ENCODE measurements at places on chromosomes 3 and 15.

DNA sequence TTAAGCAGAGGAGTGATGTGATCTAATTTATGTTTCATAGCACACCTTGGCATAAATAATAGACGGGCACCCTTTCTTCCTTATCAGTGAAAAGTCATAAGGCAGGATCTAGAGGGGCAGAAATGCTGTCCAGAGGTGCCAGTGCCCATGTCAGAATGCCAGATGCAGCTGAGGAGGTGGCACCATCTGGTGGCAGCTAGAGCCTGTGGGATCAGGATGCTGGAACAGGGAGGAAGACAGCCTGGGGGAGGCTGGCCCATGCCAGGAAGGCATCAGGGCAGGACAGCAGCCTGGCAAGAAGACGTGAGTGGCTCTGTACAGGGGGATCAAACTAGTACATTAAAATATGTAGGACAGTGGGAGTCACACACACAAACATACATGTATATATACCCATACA, 16.5 kb downstream of the MYH15 start:
- DNase-seq: no peak

DNA sequence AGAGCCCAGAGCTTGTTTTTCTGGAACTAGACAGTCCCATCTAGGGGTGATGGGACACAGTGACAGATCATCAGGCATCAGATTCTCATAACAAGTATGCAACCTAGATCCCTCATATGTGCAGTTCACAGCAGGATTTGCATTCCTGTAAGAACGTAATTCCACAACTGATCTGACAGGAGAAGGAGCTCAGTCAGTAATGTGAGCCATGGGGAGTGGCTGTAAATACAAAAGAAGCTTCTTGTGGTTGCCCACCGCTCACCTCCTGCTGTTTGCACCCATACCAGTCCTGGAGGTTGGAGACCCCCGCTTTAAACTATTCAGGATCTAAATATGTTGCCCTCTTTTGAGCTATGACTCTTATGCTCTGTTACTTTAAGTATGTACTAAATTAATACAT, 167.3 kb downstream of the ALCAM start:
- DNase-seq: no peak

DNA sequence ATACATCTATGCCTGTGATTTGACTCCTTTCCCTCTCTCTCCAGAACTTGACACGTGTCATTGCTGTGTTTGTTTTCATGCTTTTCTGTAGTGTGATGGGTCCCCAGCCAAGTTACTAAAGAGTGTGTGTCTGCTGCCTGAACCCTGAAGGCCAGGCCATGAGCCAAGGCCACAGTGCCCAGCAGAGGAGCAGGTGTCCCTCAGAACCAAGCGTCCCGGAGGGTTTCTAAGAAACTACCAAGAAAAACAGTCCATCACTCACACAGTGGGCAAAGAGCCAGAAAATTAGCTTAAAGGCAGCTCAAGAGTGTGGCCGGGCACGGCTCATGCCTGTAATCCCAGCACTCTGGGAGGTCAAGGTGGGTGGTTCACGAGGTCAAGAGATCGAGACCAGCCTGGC, 35.2 kb downstream of the FBXO45 start:
- no peak for DNase-seq

- DNase-seq: no peak
Observed at GRCh38 chr3:196643761-196644160, 4.3 kb downstream of the NRROS start.

GRCh38 chr3:118778201-118778600, 256.4 kb downstream of the IGSF11 start:
- no peak for DNase-seq

GRCh38 chr3:134754768-134755559, 40.1 kb upstream of the EPHB1 start:
- no peak for DNase-seq

DNA sequence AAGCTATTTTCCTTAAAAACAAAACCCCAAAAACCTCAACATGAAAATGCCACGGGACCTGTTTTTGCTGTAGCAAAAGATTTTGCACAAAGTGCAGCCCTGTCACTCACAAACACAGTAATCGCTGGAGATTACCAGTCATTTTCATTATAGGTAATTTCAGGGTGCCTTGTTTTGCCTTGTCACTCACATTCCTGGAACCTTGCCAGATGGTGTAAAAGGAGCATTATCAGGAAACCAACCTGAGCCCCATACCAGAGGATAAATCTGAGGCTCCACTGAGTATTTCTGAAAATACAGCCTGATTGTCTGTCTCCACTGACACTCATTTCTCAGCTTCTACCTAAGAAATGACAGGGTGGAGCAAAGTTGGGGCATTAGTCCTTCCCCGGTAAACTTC, 791.3 kb upstream of the LMCD1 start:
- no peak for DNase-seq

DNA sequence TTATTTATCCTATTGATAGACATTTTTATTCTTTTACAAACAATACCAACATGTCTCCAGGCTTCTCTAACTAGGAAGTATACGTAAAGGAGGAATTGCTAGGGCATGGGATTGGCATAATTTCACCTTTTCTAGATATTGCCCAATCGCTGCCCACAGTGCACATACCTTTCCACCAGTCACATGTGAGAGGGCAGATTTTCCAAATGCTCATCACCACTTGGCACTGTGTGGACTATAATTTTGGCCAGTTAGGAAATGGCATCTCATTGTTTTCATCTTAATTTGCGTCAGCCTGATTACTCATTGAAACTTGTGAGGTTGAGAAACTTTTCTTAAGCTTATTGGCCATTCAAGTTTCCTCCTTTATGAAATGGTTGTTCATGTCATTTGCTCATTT, 57.4 kb upstream of the POLR2M start:
- DNase-seq: no peak

GRCh38 chr3:11716573-11717290, 73.0 kb upstream of the VGLL4 start:
- DNase-seq: no peak

GRCh38 chr3:79960594-79960993, 192.8 kb upstream of the ROBO1 start:
- DNase-seq: no peak

- DNase-seq: peak; percentile 22
Observed at GRCh38 chr15:74392451-74392830, 25.0 kb upstream of the CYP11A1 start.

GRCh38 chr3:31399271-31399670, 133.5 kb upstream of the STT3B start:
- no peak for DNase-seq

GRCh38 chr15:80803580-80804525, 24.7 kb downstream of the CEMIP start:
- DNase-seq: no peak

GRCh38 chr3:183497313-183497712, 58.2 kb downstream of the KLHL6 start:
- DNase-seq: no peak

DNA sequence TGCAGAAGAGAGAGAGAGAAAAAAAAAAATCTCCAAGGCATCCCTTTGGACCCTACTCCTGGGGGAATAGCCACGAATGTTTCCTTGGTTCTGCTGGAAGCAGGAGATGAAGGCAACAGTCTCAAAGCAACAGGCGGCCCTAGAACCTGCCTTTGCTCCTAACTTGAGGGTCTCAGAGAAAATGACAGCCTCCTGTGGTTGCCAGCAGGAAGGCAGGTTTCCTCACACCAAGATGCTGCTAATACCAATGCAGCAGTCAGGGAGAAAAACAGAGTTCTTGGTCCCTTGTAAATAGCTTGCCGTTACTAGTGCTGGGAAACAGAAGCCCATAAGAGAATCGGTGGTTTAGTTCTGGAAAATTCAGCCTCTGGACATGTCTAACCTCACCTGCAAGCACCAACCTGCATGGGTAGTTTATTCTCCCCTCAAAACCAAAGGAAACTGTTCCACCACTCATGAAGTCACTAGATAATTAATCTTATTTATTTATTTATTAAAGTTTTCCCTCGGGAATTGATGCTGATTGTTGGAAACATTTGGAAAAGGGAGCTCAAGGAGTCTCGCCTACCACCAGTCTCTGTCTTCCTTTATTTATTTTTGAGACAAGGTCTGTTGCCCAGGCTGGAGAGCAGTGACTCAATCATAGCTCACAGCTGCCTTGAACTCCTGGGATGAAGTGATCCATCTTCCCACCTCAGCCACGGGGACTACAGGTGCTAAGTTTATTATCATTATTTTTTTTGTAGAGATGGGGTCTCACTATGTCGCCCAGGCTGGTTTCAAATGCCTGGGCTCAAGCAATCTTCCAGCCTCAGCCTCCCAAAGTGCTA, 883 bp upstream of the FRMD4B start:
- no peak for DNase-seq

DNA sequence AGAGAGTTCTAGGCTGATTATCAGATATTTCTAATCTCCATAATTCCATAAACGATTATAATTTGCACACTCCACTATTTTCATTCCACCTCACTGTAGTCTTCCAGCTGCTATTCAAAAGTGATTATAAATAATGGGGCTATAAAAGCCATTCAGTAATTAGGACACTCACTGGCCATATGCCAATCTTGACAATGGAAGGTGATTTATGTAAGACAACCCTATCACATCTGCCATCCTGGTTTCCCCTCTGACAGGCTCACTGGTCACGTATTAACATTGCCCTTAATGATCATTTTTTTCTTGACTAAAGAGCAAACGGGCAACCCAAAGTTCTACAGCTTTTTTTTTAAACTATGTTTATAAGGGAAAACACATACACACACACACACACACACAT, 402.4 kb downstream of the MAGI1 start:
- no peak for DNase-seq

- no peak for DNase-seq
Observed at GRCh38 chr3:112734171-112734570, 93.2 kb upstream of the CCDC80 start.

DNA sequence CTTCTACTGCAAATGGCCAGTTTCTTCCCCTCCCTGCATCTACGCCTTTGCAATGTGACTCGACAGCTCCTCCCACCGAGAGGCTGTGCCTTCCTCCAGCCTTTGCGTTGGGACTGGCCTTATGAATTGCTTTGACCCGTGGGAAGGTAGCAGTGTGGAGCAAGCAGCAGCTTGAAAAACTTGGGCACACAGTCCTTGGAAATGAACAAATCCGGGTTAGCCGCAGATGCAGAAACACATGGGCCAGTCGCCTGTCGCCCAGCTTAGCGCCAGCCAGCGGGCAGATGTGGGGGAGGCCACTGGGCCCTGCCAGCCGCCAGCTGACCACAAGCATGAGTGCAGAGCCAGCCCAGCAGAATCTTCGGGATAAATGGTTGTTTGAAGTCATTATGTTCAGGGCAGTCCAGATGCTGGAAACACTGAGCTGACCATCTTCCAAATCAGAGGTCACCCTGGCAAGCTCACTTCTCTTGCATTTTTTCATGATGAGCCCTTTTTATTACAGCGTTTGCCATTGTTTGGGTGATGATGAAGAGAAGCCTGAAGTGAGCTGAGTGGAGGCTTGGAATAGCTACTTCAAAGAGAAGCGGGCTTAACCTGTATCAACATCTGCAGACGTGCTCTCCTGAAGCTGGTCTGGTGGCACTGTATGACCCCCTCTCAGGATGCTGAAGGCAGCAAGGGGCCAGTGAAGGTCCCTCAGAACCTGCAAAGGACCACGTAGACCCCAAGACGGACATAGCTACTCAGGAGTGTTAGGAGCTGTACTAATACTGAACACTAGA, 9.8 kb downstream of the SELENOS start:
- DNase-seq: no peak

DNA sequence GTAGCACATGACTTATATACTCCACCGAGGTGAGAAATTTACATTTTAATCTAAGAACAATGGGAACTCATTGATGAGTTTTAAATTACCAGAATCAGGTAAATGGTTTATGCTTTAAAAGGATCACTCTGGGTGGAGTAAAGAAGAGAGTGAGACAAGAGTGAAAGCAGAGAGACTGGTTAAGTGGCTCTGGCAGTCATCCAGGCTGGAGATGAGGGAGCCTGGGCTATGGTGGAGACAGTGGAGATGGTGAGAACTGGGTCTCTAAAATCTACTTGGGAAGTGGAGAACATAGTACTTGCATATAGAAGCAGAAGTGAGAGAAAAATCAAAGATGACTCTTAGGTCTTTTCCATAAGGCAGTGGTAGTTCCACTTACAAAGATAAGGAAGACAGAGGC, 37.1 kb upstream of the SLC25A36 start:
- DNase-seq: no peak

GRCh38 chr3:64188810-64189560, 36.3 kb downstream of the PRICKLE2 start:
- no peak for DNase-seq

DNA sequence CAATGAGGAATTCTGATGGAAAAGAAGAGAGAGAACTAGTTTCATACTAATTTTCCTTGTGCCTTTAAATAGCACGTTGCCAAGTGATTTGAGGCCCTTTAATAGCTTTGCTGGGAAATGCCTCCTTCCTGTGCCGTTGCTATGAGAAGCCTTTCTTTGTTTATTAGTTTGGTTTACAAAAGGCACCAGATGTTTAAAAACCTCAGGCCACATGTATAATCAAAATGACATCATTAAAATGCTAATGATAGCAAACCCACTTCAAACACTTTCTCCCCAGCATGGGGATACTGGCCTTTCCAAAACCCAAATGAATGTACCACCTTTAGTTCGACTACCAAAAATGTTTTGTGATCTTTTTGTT, 50.0 kb upstream of the TBC1D23 start:
- peak; percentile 14 for DNase-seq

- DNase-seq: no peak
Observed at GRCh38 chr3:38019658-38020341, 9.6 kb downstream of the PLCD1 start.

- no peak for DNase-seq
Observed at GRCh38 chr3:60316121-60316797, 935.0 kb downstream of the FHIT start.

DNA sequence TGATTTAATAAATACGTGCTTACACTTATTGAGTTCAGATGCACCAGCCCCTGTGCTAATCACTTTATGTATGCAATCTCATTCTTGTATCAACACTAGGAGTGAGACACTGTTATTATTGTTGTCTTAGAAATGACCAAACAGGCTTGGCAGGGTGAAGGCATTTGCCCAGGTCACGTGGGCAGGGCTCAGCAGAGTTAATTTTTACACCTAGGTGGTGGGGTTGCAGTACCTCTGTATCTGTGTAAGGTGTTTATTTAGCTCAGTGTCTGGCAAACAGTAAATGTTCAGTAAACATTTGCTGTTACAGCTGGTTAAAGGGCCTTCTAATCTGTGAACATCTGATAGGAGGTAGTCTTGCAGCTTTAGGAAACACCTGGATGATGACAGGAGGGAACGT, 200.0 kb downstream of the CACNA2D3 start:
- DNase-seq: no peak

DNA sequence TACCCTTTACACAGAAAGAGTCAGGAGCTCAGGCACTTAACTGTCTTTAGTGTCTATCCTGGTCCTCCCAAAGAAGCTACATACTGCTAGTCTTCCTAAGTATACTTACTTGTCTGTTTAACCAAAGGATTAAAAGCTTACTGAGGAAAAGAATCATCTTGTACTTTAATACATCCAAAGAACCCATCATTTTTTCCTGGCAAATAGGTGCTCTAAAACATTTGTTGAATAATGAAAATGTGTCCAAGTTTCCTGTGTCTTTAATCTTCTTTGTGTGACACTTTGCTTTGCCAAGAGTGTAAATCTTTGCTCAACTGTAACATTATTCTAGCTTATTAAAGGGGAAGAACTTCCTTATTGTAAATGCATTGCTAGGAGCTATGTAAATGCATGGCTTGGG, 519.2 kb downstream of the OTOL1 start:
- DNase-seq: no peak
